Activated CD8-positive, alpha-beta T cell treated with anti-CD3 and anti-CD28 coated beads for 36 hours (primary cell): ENCODE measurements at places on chromosomes 13 and 19. TPM values are rescaled to one million over a fixed set of nuclear protein-coding genes. Genes with fewer than 3 reads are reported as not detected.

- DNase-seq, result no peak
These were observed 492 bp upstream of the PGLYRP1 start for GRCh38 chr19:46023311-46023779.

USP12 gene
- total RNA-seq, result 35.7 TPM

NLRP11 gene
- 0.14 TPM for total RNA-seq

CEACAM8 gene
- not detected for total RNA-seq

GRCh38 chr13:101308247-101309013 lies 107.9 kb downstream of the NALCN start:
- DNase-seq, result no peak

ZSCAN4 gene
- not detected for total RNA-seq

- DNase-seq, result no peak
These were observed 376.7 kb downstream of the OXGR1 start for GRCh38 chr13:96617528-96617927.

- no peak for DNase-seq
These were observed 21.6 kb downstream of the POMP start for GRCh38 chr13:28680541-28680940.

RFPL4AL1 gene
- not detected for total RNA-seq

LACC1 gene
- 1.2 TPM for total RNA-seq

ZNF471 gene
- total RNA-seq, result 1.3 TPM
